ENCODE measurements at places on chromosomes 5 and 9.

- DNase-seq = no peak
Observed at GRCh38 chr9:38008168-38009034, 60.6 kb downstream of the SHB start.

DNA sequence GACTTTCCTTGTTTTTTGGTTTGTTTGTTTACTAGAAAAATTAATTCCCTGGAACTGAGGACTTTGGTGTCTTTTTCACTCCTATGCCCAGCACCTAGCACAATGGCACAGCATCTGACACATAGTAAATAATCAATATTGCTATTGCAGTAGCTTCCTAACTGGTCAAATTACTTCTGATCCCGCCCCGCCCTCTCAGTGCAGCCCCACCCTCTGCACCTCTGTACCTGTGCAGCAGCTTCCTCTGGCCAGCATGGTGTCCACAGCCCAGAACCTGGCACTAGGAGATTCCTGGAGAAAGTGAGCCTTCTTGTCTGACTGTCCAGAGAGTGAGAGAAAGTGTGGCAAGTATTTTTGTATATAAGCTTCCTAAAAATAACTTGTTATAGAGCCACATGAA, 343.2 kb downstream of the ZNF608 start:
- no peak for DNase-seq

GRCh38 chr9:108108280-108108851, 618.8 kb upstream of the KLF4 start:
- no peak for DNase-seq

- DNase-seq = no peak
Observed at GRCh38 chr5:167244583-167244982, 1046.9 kb upstream of the WWC1 start.

DNA sequence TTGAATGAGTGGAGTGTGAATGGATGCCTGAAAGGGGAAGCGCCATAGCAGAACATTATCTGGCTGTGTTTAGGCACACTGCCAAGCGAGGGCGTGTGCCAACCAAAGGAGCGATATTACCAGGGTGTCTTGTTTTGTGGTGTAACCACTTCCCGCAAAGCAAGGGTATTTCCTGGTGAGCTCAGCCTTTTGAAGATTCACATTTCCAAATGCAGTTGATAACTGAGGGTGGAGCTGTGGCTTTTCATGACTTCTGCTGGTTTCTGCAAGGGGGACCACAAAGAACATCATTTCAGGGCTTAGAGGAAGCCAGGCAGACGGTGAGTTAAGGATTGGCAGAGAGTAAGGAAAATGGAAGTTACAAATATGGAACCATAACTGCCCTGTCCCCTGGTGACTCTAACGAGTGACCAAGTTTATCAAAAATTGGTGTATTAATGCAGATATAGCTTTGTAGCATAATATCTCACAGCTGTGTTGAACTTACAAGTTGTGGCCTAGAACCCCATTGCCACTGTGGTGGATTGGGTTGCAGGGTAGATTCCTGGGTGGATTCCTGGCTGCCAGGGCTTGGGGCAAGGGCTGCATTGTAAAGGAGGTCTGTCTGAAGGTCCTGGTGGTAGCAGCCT, 71.4 kb downstream of the RALGPS1 start:
- no peak for DNase-seq

- no peak for DNase-seq
Observed at GRCh38 chr9:122015170-122015821, 77.8 kb downstream of the TTLL11 start.

DNA sequence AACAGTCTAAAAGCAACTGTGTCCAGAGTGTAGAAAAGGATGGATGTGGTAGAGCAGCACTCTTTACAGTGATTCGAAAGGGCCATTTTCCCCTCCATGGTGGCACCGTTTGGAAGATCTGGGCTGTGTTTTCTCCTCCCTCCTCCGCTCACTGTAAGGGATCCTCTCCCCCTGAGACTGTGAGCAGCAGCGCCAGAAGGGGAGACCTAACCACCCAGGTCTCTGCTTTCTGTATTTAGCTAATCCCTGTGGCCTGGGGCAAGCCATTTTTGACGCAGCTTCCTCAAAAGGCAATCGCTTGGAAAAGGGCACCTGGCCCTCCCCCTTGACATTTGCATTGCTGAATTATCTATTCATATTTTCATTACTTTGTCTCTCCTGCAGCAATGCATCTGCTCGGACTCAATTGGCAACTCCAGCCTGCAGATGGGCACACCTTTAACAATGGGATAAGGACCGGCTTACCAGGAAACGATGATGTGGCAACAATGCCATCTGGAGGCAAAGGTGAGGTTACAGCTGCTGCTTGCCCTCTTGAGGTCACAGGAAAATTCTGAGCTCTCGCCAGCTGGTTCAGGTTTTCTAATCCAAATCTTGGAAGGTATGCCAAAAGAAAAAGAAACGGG, 244.3 kb upstream of the WWC1 start:
- peak; percentile 18 for DNase-seq

- peak; percentile 90 for DNase-seq
Observed at GRCh38 chr5:179060116-179061008, at the start of gene ZNF354C. Gene ZNF354C, plus strand, starts transcription at chr5:179060373. Its CDS starts 1,696 bp downstream, at chr5:179062069.

DNA sequence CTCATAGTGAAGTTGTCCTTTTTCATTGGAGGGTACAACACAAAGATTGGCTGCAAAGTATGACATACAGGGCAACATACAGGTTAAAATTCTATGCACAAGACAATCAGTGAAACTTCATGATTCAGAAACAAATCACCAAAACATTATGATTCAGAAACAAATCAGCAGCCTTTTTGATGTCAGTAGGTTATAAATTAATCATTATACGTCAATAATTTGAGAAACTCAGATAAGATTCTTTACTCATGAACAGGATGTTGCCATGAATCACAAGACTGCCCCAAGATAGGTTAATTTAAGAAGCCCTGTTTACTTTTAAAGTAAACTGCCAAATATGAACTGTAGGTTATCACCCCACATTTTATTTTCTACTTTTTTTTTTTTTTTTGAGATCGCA, 62.2 kb upstream of the IL33 start:
- DNase-seq = no peak

Measured in hippocampal formation (tissue), 2 donors.